Activated CD4-positive, alpha-beta T cell treated with anti-CD3 and anti-CD28 coated beads, Interleukin-2, amount 50 U/mL, for 16 hours (primary cell): ENCODE measurements at places on chromosomes 1 and 21.

DNA sequence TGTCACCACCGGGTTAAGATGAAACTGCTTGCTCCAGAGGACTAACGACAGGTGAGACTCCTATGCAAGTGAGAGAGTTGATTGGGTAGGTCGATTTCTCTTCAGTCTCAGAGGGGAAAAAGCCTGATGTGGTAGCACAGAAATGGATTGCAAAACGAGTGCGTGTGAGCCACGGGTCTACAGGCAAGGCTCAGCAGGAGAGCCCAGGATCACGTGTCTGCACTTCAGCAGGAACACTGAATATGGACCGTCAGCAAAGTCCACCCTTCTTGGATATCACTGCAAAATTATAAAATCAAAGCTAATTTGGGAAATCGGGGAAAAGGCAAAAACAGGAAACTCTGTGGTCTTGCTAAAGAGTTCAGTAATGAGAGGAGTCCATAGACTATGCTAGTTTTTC lies 107.7 kb upstream of the ZNF648 start:
- no peak for DNase-seq

GRCh38 chr1:110250749-110251148 lies 40.6 kb downstream of the KCNC4 start:
- DNase-seq = no peak

DNA sequence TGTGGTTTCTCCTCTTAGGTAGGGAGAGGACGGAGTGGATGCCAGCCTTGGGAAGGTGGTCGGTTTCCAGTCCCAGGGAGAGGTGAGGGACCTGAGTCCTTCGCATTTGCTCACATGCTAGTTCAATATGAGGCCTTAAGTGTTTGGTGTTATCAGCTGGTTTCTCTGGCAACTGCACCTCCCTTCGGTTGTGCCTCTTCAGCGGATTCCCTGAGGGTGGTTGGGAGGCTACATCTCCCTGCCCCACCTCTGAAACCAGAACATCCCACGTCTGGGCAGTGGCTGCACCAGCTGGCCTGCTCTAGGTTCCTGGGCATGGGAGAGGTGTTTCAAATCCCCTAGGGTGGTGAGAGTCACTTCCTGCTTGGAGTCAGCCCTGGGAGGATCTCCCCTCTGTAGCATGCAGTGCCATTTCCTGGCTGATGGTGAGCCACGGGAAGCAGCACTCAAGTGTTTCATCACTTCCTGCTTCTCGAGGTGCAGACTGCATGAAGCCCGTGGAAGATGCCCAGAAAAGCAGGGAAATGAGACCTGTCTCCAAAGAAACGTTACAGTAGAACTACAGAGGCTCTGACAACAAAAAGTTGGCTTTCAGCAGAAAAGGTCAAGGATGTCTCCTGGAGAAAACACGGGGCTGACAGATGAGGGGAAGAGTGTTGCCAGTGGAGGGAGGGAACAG lies 4.5 kb downstream of the TMEM125 start:
- peak; percentile 61 for DNase-seq

GRCh38 chr1:228123505-228123904 lies 14.4 kb upstream of the MRPL55 start:
- DNase-seq = no peak

DNA sequence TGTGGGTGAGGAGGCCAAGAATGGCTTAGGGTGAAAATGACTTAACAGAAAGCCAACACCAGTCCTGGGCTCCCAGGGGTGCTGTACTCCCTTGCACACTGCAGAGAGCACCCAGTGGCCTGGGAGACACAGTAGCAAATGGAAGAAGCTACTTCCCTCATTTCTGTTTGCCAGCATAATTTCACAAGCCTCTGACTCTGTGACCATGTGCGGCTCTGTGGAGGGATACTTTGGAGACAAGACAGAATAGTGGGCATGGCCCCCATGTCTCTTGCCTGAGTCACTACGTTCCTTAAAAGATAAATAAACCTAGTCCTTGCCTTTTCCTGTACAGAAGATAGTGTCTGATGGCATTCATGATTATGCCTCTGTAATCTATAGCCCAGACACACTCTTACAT lies 38.1 kb downstream of the TRIM62 start:
- no peak for DNase-seq

DNA sequence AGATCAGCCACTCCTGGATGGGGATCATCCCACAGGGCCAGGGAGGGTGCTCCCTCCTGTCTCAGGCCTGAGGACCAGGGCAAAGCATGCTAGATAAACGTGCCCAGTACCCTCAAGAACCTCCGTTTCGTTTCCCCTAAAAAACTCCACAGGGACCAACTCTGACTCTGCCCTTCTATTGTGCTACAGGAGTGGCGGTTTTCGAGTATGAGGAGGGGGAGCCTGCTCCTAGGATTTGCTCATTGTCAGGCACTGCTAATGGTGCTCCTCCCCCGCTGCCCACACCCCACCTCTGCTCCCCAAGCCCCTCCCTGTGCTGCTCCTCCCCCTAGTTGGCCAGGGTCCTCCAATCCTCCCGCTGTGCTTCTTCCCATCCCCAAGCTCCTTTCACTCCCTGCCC lies 32.0 kb downstream of the PGBD5 start:
- DNase-seq = no peak

- no peak for DNase-seq
Observed at GRCh38 chr1:77121503-77121902, 97.7 kb downstream of the PIGK start.

- DNase-seq = no peak
Observed at GRCh38 chr21:39900911-39901310, 33.7 kb downstream of the PCP4 start.

GRCh38 chr21:16180614-16181013 lies 450.8 kb downstream of the USP25 start:
- DNase-seq = no peak

DNA sequence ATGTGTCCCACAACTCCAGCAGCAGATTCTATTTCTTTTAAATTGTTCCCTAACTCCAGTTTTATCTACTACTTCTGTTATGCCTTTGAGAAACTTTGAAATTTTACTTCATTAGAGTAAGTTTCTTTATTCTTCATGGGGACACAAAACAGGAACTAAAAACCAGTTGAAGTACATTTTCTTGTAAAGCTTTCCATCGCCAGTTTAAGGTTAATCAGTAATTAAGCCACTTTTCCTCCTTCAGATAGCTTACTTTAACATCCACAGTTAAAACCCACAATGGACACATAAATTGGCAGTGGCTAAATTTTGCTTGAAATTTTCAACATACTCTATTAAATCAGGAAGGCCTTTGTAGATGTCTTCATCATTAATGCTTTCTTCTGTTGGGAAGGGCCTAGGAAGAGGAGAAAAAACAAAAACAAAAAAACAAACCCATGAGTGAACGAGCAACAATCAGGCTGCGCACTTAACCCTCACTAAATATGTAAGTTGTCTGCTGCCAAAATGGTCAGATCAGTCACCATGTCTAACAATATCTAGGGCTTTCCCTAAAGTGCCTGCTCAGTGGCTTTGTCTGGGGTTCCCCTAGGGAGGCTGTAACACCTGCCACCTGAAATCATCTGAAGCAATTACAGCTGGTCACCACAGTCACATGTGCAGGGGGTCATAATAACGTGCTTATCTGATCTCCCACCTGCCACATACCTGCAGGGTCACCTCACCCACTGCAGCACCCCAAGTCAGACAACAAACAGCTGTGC lies 187.9 kb downstream of the VAV3 start:
- DNase-seq = no peak

GRCh38 chr1:172793823-172794222 lies 134.9 kb downstream of the FASLG start:
- no peak for DNase-seq

GRCh38 chr1:38508232-38508631 lies 351.3 kb downstream of the RRAGC start:
- DNase-seq = no peak

- DNase-seq = no peak
Observed at GRCh38 chr1:23122023-23122748, 46.5 kb downstream of the LUZP1 start.

DNA sequence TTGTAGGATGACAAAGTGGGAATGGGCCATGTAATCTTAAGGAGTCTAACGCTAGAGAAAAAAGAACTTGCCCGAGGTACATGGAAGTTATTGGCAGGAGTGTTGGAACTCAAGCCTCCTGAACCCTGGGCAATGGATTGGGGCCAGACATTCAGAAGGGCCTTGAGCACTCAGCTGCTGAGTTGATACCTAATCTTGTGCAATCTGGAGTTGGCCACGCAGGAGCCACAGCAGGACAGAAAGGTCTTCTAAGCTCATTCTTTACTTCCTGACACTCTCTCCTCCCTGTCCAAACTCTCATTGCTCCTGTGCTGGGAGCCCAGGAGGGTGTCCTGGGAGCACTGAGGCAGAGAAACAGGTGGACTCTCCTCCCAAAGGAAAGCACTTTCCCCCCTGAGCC lies 25.1 kb upstream of the CSF1 start:
- DNase-seq = no peak

- DNase-seq = no peak
Observed at GRCh38 chr21:29677326-29677725, 262.5 kb downstream of the GRIK1 start.

GRCh38 chr1:48469616-48470480 lies 2.2 kb downstream of the SPATA6 start:
- DNase-seq = no peak

- DNase-seq = no peak
Observed at GRCh38 chr1:177246710-177247580, 76.2 kb downstream of the BRINP2 start.

DNA sequence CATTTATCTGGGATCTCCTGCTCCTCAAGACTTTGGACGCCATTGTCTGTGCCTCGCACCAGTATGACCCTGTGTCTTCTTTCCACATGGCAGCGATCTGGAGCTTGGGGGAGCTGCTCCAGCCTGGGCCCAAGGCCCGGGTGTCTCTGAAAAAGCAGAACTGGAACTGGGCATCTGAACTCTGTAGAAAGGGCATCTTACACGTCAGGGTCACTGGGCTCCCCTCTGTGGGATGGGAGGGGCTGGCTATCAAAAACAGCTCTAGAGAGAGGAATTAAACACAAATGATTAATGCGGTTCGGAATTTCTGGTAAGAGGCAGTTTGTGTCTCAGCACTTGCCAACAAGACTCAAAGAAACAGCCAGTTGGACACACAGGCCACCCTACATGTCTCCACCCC lies 16.1 kb downstream of the FCRL1 start:
- DNase-seq = no peak

DNA sequence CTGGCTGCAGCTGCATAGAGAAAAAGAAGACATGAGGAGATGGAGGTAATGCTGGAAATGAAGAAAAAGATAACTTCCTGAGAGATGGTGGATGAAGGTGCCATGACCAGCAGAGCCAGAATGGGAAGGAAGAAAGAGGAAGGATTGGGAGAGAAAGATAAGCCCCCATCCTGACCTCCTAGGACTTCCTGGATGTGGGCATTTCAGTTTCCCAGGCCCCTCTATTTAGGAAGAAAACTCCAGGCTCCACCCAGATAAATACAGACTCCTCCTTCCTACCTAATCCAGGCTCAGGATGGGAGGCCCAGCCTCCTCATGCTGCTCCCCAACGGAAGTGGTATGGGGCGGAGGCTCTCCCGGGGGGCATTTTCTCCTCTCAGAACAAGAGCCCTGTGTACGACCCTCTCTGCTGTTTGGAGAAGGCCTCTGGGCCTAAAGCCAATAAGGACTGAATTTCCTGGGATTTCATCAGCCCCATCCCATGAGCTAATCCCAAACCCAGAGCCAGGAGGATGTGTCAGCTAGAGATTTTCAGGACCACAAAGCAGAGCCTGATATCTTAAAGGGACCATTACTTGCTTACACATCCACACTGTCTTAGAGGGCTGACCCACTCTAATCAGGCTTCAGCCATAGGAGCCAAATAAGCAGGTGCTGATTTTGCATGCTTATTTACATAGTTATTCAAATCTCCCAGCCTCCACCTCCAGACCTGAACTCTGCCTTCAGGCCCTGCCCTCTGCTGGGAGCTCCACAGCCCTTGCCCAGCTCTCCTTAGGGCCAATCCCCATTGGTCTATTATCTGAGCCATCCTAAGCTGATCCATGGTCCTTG lies 5.1 kb upstream of the ARHGEF2 start:
- no peak for DNase-seq

DNA sequence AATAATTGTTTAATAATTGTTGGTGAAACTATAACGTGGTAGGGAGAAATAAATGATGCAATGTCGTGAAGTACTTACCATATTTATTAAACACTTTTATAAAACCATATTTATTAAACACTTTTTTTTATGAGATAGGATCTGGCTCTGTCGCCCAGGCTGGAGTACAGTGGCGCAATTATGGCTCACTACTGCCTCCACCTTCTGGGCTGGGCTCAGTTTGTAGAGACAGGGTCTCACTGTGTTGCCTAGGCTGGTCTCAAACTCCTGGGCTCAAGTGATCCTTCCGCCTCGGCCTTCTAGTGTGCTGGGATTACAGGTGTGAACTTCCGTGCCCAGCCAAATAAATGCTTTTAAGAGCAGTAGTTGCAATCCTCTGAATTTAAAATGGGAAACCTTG lies 76.0 kb upstream of the PGD start:
- DNase-seq = no peak

DNA sequence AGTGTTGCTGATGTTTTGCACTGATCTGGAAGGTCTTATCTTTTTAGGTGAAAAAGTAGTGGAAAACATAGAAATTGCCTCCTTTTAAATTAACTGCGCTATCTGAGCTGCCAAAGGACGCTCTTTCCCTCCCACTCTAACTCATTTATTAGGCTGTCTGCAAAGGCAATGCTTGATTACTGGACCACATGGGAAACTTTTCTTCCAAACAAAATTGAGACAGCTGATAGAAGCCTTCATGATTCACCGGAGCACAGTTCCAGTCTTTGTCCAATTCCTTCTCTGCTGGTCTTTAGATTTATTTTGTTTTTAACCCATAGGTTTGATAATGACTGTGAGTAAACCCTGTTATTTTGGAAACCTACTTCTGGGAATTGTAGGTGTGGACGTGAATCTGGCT lies 93.0 kb upstream of the RAVER2 start:
- no peak for DNase-seq

GRCh38 chr1:184813528-184814089 lies 59.0 kb upstream of the EDEM3 start:
- no peak for DNase-seq

DNA sequence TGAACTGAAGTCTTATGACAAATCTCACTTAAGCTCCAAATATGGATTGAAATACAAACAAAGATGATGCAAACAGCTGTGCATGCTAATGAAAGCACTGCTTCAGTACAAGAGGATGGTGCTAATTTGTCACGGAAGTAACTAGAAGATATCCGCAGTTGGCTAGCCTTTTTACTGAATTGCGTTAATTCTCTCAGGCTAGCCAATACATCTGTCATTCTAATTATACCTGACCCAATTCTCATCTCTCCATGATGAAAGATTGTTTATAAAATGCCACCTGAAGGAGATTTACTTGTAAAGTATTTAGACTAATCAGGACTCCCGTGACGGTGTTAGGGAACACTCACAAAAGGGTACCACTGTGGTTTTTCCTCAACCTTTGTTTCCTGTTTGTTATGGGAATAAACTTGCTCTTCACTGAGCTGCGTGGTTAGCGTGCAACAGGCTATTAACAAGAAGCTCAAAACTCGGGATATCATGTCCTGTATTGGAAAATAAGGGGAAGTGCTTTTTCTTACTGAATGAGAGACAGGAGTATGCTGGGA lies 162.5 kb downstream of the APP start:
- DNase-seq = no peak

DNA sequence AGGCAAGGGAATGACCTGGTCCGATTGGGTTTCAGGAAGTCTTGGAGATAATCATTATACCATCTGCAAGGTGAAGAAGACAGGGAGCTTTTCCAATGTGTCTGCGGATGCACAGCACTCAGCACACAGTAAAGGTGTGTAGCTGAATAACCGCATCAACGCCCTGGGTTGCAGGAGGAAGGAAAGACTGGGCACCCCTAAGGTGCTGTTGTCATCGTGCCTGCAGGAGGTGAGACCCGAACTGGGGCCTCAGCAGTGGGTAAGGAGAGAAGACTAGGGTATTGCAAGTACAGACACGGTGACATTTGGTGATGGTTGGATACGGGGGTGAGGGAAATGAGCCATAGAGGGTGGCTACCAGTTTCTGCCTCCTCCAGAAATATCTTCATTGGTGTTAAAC lies 1.1 kb upstream of the TRIM62 start:
- DNase-seq = no peak
